Activated CD4-positive, alpha-beta T cell treated with anti-CD3 and anti-CD28 coated beads, Interleukin-2, amount 10 ng/mL, durations not matched to agents 24 days and 14 days (primary cell): ENCODE measurements at places on chromosomes 6 and 20. TPM values are rescaled to one million over a fixed set of nuclear protein-coding genes. Genes with fewer than 3 reads are reported as not detected.
A peak's percentile ranks its signal among the peaks of the same experiment; 100 is the strongest.

GRCh38 chr20:32483351-32484224 lies 101.5 kb downstream of the NOL4L start:
- H3K36me3 ChIP-seq = peaks cover 9% of the 10 kb centered on the region
- H3K27me3 ChIP-seq = no peaks in the 10 kb centered on the region
- peak overlapping the region; percentile 15 for H3K27ac ChIP-seq

Gene SPO11
- not detected in 2 replicates for total RNA-seq

- no peak overlapping the region for H3K4me3 ChIP-seq
- no peaks in the 10 kb centered on the region for H3K27me3 ChIP-seq
- no peak for DNase-seq
- no peak overlapping the region for H3K27ac ChIP-seq
- no peaks in the 10 kb centered on the region for H3K36me3 ChIP-seq
Observed at GRCh38 chr20:6886065-6886729, 118.7 kb downstream of the BMP2 start.

DNA sequence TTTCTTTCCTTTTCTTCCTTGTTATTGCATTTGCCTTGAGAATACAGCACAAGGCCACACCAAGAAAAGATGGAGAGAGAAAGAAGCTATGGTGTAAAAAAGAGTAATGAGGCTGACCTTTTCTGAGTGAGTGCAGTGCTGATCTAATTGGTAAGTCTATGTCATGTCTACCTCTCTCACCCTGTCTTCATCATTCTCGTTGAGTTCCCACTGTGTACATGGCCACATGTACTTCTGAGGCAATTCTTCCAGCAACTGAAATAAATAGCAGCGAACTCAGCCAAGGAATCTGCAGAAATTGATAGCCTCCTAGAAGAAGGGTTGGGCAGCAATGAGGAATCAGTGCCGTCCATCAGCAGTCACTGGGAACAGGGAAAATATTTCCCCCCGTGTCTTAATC lies 367.2 kb upstream of the SPTLC3 start:
- no peak for DNase-seq
- H3K36me3 ChIP-seq = no peaks in the 10 kb centered on the region
- no peaks in the 10 kb centered on the region for H3K4me1 ChIP-seq
- no peak overlapping the region for H3K4me3 ChIP-seq
- no peak overlapping the region for H3K27ac ChIP-seq
- H3K27me3 ChIP-seq = no peaks in the 10 kb centered on the region

- no peak overlapping the region for H3K27ac ChIP-seq
- peaks cover 18% of the 10 kb centered on the region for H3K4me1 ChIP-seq
- H3K27me3 ChIP-seq = peaks cover 49% of the 10 kb centered on the region
- no peak for DNase-seq
- H3K36me3 ChIP-seq = peaks cover 2% of the 10 kb centered on the region
Observed at GRCh38 chr6:28486533-28486932, 29.1 kb downstream of the GPX6 start.

Gene TNNC2
- not detected in 2 replicates for total RNA-seq

- H3K4me1 ChIP-seq = no peaks in the 10 kb centered on the region
- H3K27ac ChIP-seq = no peak overlapping the region
- no peaks in the 10 kb centered on the region for H3K36me3 ChIP-seq
- no peak for DNase-seq
- no peaks in the 10 kb centered on the region for H3K27me3 ChIP-seq
- no peak overlapping the region for H3K4me3 ChIP-seq
Observed at GRCh38 chr6:165167311-165167710, 142.1 kb downstream of the C6orf118 start.

DNA sequence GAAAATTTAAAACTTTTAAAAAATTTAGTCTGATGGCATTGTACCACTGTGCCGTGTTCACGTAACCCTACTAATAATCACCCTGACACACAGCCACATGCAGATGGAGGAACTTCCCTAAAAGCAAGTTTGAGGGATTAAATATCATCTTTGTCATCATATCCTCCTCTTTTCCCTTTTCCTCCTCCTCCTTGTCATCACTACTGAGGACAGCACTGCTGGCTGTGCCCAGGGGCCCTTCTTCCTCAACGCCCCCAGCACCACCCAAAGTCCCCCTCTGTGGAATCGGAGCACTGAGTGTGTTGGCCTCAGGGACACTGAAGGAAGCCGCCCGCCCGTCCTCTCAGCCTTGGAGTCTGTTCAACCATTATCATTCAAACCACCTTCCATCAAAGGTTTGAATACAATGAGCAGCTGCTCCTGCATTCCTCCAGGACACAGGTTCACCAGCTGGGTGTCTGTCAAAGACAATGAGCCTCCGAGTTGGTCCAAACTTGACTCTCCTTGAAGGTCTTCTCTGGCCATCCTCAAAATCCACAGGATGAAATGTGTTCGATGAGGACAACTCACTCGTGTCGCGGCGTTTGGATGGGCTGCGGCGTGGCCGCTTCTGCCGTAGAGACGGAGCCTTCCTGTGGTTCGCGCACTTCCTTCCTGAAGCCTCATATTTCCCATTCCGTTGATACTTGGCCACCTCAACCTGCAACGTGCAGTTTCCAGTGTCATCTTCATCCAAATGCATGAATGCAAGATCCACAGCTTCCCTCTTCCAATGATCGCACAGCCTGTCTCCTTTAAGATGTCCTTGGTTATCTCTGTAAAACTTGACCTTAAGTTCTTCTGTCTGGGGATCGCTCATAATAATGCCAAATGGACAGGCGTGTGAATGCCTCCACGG lies 23.3 kb downstream of the NQO2 start:
- H3K27me3 ChIP-seq = no peaks in the 10 kb centered on the region
